G401 (cell line): ENCODE measurements at places on chromosomes 13 and 19.

GRCh38 chr13:21557995-21558394 is 46.0 kb downstream of the MICU2 start:
- DNase-seq: no peak

GRCh38 chr13:92463134-92463533 is 763.5 kb upstream of the GPC6 start:
- no peak for DNase-seq

GRCh38 chr19:18452386-18452785 is 14.5 kb upstream of the ISYNA1 start:
- no peak for DNase-seq

DNA sequence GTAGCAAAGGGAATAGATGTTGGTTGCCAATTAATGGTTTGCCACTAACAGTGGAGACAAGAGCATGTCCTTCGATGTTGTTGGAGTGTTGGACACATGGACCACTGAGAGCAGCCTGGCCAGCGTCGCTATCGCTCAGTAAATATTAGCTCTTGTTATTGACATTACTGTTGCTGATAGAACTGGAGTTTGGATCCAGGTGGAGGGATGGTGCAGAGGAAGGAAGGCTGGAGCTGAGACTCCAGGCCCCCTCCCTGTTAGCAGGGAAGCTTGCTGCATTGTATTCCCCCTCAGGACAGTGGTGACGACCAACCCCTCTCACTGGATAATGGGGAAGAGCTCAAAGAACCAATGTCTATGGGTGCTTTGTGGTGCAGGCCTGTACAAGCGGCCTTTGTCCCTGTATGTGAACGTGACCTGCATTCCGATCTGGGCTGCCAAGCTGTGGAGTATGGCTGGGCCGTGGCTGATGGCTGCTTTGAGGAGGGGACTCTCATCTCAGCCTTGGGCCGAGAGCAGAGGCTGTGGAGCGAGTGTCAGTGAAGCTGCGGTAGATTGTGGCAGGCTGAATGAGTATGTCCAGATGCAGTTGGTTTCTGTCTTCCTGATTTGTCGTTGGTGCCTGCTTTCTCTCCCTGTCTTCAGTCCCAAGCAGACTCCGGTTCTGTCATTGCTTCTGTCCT is 7.0 kb downstream of the CLASRP start:
- DNase-seq: peak; percentile 15

DNA sequence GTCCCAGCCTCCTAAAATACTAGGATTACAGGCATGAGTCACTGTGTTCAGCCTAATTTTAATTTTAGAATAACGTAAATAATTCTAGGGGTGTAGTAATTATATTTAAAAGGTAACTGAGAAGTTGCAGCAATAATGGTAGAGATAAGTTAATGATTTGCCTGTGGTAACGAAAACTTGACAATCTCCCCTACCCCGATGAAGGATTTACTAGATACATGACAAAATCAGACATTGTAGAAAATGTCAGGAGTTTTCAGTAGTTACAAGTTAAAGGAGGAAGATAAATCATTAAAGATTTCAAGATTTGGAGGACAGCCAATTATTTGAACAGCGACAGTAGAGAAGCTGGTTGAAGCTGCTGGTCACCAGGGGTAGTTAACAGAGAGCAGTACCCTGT is 652.2 kb upstream of the PCDH20 start:
- DNase-seq: no peak

- no peak for DNase-seq
Measured at GRCh38 chr13:57018915-57019314, 121.8 kb upstream of the PRR20A start.

DNA sequence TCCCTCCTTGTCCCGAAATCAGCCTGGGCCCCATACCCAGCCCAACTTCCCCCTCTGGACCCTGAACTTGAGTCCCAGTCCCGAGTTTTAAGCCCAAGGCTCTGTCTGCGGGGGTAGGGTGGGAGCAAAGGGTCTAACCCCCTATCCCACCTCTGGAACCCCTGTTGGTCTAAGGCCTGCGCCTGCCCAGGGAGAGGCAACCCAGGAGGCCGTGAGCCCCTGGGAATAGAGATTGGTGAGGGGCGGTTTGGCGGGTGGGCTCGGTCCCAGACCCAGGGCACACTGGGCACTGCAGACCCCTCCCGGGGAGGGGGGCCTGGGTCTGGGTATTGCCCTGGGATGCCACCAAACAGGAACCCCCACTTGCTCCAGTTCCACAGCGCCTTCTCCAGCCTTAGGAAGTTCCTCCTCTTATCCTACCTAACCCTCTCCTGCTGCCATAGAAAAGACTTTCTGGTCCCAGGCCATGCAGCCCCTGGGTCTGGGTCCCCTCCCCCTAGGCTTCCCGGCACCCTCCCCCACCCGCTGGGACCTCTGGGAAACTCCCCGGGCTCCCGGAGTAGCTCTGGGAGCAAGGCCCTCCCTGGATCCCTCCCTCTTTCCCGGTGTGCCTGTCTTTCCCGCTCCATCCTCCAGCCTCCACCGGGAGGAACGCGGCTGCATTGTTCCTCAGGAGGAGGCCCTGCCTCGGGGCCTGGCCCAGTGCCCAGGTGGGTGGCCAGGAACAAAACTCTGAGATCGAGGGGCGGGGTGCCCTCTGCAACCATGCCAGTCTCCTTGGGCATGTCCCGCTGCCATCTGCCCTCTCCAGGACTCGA is 33.6 kb upstream of the NANOS3 start:
- DNase-seq: no peak

- peak; percentile 65 for DNase-seq
Measured at GRCh38 chr13:43785650-43786471, 911 bp downstream of the ENOX1 start.

DNA sequence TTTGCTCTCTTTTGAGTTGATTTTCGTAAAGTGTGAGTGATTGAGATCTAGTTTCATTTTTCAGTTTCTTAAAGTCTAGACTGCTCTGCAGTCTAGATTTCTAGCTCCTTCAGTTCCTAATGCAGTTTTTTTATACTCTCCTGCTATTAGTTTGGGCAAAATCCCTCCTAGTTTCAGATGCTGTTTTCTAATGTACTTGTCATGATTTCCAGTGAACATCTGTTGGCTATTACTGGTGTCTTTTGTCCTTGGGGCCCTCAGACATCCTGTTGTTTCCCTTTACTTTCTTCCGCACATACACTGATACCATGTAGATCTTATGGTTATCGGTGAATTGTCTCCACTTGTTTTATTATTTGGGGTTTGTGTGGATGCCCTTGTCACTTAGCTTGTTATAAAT is 292.1 kb downstream of the TDRD3 start:
- DNase-seq: no peak

DNA sequence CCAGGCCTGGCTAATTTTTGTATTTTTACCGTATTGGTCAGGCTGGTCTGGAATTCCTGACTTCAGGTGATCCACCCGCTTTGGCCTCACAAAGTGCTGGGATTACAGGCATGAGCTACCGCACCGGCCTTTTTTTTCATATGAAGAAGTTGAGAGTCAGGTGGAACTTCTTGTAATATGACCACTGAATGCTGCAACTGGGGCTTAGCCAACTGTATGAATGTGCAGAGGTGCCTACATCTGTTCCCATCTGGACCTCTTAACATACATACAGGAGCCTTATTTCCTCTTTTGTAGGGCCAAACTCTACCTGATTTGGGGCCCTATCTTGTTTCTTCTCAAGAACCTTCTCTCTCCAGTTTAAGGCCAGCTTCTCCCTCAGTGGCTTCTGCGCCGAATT is 11.9 kb upstream of the GGACT start:
- DNase-seq: no peak

GRCh38 chr13:110055089-110055488 is 251.9 kb downstream of the COL4A1 start:
- DNase-seq: no peak

DNA sequence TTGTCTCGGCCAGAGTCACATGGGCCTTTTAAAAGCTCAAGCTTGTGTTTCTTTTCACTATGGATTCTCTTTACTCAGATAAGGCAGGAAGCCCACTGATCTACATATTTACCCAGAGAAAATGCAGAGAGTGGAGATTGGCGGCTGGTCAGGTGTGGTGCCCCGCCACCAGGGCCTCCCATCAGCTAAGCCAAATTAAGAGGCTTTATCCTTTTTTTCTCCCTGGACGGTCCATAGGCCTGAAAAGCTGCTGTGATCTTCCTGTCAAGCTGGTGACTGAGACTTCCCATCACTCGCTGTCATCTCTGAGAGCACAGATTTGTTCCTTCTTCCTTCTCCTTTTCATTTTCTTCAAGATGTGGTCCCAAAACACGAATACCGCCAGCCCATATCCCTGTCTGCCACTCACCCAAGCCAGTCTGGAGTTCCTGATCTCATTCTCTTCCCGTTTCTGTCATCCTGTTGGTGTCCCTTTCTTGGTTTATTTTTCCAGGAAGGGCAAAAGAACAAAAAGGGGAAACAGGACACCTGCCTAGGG is 1.9 kb downstream of the SAFB start:
- DNase-seq: no peak

DNA sequence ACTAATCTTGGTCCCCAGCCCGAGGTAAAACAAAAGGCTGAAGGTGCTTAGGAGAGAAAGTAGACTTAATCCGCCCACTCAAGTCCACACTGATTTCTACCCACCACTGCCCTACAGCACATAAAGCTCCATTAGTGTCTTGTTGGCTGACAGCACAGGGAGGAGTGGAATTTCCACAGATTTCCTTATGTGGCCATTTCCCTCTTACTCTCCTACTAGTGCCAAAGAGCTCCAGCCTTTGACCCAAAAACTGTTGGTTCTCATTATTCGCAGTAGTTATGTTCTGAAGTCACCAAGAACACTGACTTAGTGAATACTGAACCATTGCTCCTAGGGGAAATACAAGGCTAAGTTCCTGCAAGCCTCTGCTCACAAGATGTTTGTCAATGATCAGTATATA is 61.2 kb downstream of the RAB20 start:
- DNase-seq: no peak

GRCh38 chr19:15299568-15300409 is 32.5 kb downstream of the BRD4 start:
- DNase-seq: no peak

- DNase-seq: no peak
Measured at GRCh38 chr13:48431987-48432615, 19.2 kb upstream of the LPAR6 start.

DNA sequence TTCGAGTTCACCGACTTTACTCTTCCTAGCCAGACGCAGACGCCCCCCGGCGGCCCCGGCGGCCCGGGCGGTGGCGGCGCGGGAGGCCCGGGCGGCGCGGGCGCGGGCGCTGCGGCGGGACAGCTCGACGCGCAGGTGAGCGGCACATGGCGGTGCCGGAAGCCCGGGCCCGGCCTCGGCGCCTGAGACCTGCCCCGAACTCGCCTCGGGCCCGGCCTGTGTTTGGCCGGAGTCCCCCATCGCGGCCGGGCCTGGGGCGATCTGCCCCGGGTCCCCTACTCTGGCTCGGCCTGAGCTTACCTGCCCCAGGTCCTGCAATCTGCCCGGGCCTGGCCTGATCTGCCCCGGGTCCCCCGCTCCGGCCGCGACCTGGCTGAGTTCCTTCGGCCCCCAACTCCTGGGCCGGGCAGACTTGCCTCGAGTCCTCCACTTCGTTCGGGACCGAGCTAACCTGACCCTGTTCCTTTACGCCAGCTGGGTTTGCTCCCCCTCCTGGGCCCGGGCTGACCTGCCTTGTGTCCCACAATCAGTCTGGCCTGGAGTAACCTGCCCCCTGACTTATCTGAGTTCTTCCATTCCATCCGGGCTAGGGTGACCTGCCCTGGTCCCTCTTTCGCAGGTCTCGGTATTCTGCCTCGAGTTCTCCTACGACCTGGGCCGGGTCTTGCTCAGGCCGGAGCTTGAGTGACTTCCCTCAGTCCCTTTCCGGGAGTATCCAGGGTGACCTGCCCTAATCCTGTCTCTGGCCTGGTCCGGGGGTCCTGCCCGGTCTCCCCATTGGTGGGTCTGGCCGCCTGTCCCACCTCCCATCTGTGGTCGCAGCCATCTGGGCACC is 764 bp downstream of the UPF1 start:
- DNase-seq: no peak

DNA sequence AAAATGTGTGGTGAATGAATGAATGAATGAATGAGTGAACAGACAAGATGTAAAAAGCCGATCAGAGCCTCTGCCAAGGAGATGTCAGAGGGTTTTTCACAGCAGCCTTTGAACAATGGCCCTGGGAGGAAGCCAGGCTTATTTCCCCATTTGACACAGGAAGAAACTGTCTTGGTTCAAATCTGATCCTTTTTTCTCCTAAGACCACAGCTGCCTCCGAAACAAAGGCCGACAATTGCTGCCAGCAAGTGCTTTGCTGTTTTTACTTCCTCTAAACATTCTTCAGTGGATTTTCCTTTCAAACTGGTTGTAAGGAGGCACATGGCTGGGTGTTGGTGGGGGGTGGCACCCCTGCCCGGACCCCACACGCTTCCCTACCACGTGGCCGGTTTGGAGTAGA is 44.2 kb upstream of the HOMER3 start:
- DNase-seq: no peak

GRCh38 chr19:38360351-38360750 is 14.0 kb upstream of the PSMD8 start:
- DNase-seq: no peak

GRCh38 chr19:18443831-18444230 is 5.9 kb upstream of the ISYNA1 start:
- no peak for DNase-seq

DNA sequence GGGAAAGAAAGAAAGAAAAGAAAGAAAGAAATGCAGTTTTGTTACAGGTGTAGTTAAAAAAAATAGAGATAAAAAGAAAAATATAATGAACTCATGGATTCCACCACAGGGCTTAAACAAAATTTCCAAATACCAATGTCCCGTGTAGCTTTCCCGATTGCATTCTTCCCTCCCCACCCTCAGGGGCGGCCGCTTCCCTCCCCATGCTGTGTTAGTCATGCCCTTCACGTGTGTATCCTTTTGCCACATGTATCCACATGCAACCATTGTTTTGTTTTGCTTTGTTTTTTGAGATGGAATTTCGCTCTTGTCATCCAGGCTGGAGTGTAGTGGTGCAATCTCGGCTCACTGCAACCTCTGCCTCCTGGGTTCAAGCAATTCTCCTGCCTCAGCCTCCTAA is 3.6 kb upstream of the KMT5C start:
- no peak for DNase-seq

GRCh38 chr19:1923319-1923718 is 17.7 kb upstream of the CSNK1G2 start:
- DNase-seq: no peak

DNA sequence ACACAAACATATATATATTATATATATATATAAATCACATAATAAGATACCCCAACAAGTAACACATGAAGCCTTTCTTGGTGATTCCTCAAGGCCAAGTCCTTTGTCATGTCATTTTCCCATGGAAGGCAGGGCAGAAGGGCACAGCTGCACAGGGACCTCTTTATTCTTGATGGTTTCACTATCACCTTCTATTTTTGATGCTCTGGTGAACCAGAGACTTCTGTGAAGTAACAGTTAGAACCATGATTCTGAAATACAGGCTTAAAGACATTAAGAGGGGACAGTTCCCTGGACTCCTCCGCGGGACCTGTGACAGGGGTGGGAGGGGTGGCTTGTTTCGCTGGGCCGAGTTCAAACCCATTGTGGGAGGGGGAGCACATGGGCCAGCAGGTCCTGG is 104.0 kb downstream of the DGKH start:
- DNase-seq: no peak
